ENCODE measurements at places on chromosomes 1 and 21. TPM values are rescaled to one million over a fixed set of nuclear protein-coding genes. Genes with fewer than 3 reads are reported as not detected.

Gene HSD17B7
- 10.4 TPM for total RNA-seq

Gene RNF186
- total RNA-seq: not detected

Gene MX2
- total RNA-seq: 0.42 TPM

Gene FLG2
- total RNA-seq: not detected

Gene TBX19
- 0.47 TPM for total RNA-seq

Gene CNKSR1
- 0.52 TPM for total RNA-seq

Gene HUNK
- 0.67 TPM for total RNA-seq

Gene LCE1F
- not detected for total RNA-seq

GRCh38 chr1:61119085-61119484, 36.7 kb downstream of the NFIA start:
- no peak for DNase-seq

- DNase-seq: no peak
Observed at GRCh38 chr1:64755361-64755760, 10.5 kb downstream of the RAVER2 start.

DNA sequence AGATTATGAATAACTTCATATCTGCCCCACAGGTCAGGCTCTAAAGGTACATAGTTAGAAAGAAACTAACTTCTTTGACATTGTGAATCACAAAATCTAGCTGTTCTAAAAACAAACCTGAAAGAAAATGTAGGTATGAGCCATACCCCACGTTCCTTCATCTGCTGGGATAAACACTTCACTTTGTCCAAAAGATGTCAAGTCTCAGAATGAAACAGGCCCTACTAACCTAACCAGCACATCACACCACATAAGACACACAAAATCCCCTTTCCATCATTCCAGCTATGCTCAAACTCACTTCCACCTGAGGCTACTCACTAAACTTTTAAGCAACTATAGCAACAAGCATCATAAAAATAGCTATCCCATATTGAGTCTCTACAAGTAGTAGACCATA, 65.2 kb upstream of the GJA5 start:
- no peak for DNase-seq

- DNase-seq: no peak
Observed at GRCh38 chr1:235073968-235074522, 54.6 kb downstream of the TOMM20 start.

- DNase-seq: peak; percentile 41
Observed at GRCh38 chr1:118151312-118151937, 33.6 kb downstream of the SPAG17 start.

- no peak for DNase-seq
Observed at GRCh38 chr1:66834926-66835325, 33.9 kb upstream of the INSL5 start.

DNA sequence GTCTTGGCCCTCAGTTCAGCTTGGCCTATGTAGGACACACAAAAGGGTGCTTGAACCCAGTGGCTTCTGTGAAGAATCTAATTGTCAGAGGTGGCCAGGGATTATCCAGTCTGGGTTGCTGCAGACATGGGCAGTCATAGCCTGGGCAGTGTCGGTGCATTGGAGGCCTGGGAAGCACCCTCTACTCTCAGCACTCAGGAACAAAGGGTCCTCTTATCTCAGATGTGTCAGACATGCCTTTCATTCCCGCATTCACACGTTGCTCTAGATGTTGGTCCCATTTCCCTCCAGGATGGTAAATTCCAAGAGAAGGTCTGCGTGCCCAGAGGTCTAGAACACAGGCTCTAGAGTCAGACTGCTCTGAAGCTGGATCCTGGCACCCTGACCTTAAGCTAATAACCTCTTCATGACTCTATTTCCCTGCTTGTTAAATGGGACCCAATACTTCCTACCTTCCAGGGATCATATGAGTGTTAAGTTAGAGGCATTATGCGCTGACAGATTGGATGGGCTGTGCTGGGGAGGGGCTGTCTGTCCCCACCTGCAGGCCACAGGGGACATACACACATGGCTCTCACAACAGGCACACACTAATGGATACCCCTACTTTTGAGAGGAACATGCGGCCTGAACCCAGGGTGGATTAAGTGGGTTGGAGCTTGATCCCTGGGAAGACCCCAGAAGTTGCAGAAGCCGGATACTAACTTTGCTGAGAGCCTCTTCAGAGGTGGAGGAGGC, 16.5 kb upstream of the EDN2 start:
- DNase-seq: no peak

DNA sequence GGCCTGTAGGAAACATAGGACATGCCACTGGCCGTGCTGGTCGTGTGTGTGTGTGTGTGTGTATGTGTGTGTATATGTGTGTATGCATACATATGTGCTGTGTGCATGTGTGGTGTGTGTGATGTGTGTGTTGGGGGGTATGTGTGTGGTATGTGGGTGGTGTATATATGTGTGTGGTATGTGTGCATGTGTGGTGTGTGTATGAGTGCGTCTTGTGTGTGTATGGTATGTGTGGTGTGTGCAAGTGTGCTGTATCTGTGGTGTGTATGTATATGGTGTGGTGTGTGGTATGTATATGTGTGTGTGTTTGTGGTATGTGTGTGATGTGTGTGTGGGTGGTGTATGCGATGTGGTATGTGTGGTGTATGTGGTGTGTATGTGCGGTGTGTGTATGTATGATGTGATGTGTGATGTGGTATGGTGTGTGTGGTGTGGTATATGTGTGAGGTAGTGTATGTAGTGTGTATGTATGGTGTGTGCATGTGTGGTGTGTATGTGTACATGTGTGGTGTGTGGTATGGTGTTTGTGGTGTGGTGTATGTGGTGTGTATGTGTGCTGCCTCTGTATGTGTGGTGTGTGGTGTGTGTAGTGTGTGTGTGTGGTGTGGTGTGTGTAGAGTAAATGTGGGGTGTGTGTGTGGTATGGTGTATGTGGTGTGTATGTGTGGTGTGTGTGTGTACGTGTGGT, 120.8 kb upstream of the CACHD1 start:
- DNase-seq: no peak

DNA sequence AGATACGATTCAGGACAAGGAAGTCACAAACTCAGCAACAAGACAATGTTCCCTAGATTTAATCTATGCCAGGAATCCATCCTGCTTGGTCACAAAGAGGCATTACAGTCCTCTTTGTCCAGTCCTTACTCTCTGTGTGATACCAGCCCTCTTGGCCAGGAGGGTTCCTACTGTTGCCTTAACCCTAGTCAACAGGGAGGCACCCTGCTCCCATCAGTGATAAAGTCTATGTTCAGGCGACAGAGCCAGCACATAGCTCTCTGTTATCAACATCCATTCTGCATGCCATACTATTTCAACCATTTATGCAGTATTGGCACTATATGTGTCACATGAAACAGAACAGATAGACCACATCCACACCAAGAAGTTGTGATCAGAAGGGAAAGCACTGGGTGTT, 4.4 kb upstream of the NPL start:
- no peak for DNase-seq

DNA sequence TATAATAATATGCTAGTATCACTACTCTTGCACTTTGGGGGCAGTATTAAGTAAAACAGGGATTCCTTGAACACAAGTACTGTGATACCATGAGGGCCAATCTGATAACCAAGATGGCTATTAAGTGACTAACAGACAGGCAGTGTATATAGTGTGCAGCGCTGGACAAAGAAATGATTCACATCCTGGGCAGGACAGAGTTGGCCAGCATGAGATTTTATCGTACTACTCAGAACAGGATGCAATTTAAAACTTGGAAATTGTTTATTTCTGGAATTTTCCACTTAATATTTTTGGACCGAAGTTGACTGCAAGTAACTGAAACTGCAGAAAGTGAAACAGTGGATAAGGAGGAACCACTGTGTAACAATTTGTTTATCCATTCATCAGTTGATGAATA, 74.6 kb downstream of the DNTTIP2 start:
- peak; percentile 51 for DNase-seq

GRCh38 chr1:196723325-196724185, 51.1 kb upstream of the CFHR3 start:
- DNase-seq: peak; percentile 62

GRCh38 chr1:240426051-240426450, 185.9 kb downstream of the GREM2 start:
- DNase-seq: no peak

DNA sequence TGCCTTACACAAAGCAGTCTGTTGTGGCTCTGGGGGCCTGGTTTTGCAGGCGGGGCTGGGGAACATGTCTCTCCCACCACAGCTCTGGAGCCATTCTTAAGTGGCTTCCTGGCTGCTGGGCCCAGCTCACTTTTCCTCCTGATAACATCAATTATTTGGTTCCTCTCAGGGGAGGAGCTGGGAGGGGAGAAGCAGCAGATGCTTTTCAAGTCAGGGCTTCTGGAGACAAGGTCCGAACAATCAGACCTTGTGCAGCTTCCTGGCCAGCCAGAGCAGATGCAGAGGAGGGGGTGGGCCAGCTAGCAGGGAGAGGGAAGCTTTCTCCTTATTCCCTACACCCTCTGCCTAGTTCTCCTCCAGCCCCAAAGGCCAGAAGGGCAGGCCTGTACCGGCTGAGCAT, 3.7 kb upstream of the PAQR6 start:
- DNase-seq: no peak

GRCh38 chr1:198300451-198300850, 143.7 kb downstream of the NEK7 start:
- no peak for DNase-seq

DNA sequence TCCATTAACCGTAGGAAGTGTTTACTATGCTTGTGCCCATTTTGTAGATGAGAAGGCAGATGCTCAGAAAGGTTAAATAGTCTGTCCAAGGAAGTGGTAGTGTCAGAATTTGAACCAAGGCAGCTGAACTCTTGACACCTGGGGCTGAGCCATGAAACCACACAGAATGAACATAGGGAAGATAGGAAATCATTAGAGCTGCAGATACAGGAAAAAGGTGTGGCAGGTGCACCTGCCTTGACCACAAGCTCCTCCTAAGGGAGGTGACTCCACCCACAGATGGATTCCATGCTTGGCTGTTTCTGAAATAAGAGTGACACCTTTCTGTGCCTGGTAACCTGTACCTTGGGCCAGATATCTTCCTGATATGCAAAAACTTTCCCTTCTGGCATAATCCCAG, 69.9 kb upstream of the IGSF21 start:
- no peak for DNase-seq

- DNase-seq: no peak
Observed at GRCh38 chr1:213123536-213123935, 72.5 kb downstream of the RPS6KC1 start.

DNA sequence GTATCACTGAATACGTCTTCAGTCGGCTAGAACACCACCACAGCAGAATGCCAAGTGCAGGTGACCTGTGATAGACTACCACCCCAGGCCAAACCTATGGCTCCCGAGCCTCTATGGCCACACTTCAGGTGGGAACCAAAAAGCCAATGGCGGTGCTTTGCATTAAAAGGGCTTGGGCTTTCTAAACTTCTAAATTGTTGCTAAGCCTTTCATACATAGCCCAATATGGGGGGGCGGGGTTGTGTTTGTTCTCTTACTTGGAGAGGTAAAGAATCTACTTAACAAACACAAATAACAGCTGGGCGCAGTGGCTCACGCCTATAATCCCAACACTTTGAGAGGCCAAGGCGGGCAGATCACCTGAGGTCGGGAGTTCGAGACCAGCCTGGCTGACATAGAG, 19.7 kb downstream of the USP48 start:
- no peak for DNase-seq

DNA sequence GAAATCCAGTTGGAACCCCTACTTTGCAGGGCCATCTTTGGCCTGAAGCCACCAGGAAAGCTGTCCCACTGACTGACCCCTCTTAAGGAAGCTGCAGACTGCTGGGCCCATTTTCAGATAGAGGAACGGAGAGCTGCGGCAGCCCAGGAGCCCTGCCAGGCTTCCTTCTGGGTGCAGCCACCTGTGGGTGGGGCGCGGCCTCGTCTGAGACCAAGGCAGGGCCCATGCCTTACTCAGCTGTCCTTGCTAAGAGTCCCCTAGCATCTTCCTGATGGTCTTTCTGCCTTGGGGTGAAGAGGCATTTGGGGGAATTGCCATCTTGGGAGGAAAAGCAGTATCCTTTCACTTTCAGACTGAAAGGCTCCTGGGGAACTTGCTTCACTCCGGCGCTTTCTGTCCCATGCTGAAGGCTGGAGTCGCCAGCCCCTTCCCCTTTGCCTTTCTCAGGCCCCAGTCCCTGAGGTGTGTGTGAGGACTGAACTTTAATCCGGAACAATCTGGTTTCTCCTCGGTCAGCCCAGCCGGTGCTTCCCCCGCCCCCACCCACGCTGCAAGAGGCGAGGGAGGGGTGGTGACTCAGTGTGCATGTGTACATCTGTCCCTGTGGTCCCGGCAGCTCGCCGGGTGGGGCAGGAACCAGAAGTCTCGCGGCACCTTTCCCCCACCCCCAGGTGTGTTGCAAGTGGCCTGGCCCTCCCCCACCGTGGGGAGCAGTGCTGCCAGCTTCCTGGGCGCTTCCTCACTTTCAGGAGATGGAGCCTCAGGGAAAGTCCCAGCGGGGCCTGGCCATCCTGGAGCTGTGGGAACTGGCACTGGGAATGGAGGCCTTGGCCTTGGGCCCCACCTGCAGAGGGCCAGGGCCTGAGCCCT, 5.1 kb downstream of the ZC3H12A start:
- no peak for DNase-seq
